ENCODE measurements at places on chromosomes 11 and 22. TPM values are rescaled to one million over a fixed set of nuclear protein-coding genes. Genes with fewer than 3 reads are reported as not detected.
A peak's percentile ranks its signal among the peaks of the same experiment; 100 is the strongest.

DNA sequence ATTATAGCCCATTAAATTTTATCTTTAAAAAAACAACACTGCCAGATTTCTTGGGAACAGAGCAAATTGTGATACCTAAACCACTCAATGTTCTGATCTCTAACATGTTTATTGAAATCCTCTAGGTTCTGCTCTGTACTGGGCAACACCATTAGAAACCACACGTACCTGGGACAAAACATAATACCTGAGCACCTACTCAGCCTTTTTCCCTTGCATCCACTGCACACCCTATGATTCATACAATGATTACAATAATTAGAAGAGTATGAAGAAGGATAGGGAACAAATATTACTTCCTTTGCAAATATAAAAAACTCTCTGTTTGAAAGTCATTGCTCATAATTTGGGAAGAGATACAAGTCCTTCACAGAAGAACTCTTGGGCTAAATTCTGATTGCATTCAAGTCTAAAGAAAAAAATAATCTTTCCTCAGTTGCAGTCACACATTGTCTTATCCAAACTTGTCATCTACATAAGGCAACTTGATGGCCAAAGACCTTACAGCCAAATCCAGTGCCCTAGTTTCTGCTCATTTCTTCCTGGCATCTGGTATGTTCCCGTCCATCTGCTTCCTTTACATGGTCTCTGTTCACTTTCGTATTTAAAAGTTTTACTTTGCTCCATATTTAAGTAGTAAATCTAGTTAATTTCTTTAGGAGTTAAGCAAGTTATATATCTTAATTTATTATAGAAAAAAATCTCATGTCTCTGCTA lies 407.4 kb downstream of the LRRC4C start:
- no peaks in the 10 kb centered on the region for H3K27me3 ChIP-seq
- H3K4me1 ChIP-seq = no peaks in the 10 kb centered on the region
- DNase-seq = no peak
- no peak overlapping the region for H3K4me3 ChIP-seq

DNA sequence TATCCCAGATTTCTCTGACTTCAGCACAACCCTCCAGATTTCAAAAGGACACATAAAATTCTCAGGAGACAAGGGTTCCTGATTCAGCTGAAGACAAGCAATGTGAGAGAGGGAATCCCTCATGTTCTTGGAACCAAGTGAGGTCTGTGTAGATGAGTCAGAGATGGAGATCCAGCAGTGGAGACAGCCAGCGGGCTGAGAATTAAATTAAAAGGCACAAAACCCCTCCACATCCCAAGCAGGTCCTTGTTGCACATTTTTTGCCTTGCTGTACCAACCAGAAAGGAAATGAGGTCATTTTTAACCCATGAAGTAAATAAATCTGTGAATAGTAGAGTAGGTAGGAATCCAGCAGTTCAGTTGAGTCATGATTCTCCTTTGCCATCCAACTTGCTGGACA lies 9.7 kb downstream of the MTNR1B start:
- no peaks in the 10 kb centered on the region for H3K36me3 ChIP-seq
- no peak overlapping the region for H3K4me3 ChIP-seq
- no peaks in the 10 kb centered on the region for H3K4me1 ChIP-seq
- H3K27ac ChIP-seq = no peak overlapping the region

Gene TRIM48
- total RNA-seq = not detected

Gene NXPE2
- 35.9 TPM for total RNA-seq

Gene POU2AF2
- total RNA-seq = not detected

GRCh38 chr11:120890609-120891320 lies 133.1 kb upstream of the TBCEL start:
- no peak overlapping the region for H3K4me3 ChIP-seq
- H3K36me3 ChIP-seq = no peaks in the 10 kb centered on the region
- no peaks in the 10 kb centered on the region for H3K27me3 ChIP-seq
- H3K4me1 ChIP-seq = no peaks in the 10 kb centered on the region
- no peak overlapping the region for H3K27ac ChIP-seq

DNA sequence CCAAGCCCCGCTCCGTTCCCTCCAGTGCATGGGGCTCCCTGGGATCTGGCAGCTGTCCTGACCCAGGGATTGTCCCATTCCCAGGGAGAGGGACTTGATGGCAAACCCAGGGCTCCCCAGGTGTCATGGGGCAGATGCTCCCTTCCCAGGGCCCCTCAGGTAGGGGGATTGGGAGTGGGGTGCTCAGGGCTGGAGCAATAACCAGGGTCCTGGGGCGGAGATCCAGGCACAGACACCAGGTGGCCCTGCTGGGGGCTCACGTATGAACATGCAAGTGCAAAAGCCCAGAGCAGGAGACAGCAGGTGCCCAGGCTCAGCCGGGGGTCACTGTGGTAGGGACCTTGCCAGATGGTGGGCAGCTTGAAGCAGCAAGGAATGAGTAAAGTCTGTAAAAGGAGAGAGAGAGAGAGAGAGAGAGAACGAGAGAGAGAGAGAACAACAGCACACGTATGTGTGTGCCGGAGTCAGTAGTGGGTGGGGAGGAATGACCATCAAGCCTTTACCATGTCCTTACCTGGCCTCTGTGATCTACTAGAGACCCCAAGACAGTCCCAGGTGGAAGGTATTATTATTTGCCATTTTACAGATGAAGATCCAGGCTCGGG lies 19.3 kb upstream of the MPPED1 start:
- no peak overlapping the region for H3K27ac ChIP-seq
- no peak for DNase-seq
- no peaks in the 10 kb centered on the region for H3K4me1 ChIP-seq
- H3K36me3 ChIP-seq = no peaks in the 10 kb centered on the region
- no peak overlapping the region for H3K4me3 ChIP-seq
- H3K27me3 ChIP-seq = peaks cover 9% of the 10 kb centered on the region

DNA sequence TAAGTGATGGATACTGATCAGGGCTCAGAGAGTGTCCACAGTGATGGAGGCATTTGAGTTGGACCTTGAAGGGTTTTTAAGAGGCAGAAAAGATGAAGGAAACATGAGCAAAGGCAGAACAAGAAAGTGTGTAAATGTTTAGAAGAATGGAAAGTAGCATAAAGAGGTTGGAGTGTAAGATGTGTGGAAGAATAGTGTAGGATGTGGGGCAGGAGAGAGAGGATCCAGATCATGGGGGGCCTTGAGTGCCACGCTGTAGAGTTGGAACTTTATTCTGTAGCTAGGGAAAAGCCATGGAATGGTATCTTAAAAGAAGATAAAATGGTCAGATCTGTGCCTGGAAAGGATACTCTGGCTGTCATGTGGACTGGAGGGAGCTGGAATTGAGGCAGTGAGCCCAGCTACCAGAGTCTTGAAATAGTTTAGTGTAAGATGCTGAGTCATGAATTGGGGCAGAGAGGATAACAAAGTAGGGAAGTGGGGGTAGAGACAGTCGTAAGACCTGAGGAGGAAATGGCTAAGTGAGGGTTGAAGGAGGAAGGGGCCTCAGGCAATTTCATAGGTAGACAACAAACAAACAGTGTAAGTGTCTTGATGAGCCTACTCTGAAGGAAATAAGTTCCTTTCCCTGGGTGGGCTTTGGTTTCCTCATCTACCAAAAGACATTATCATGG lies 6.7 kb downstream of the KCNE3 start:
- peaks cover 12% of the 10 kb centered on the region for H3K4me1 ChIP-seq
- H3K36me3 ChIP-seq = peaks cover 3% of the 10 kb centered on the region
- no peak overlapping the region for H3K4me3 ChIP-seq
- no peaks in the 10 kb centered on the region for H3K27me3 ChIP-seq
- no peak for DNase-seq

Gene HTR3A
- 0.41 TPM for total RNA-seq

DNA sequence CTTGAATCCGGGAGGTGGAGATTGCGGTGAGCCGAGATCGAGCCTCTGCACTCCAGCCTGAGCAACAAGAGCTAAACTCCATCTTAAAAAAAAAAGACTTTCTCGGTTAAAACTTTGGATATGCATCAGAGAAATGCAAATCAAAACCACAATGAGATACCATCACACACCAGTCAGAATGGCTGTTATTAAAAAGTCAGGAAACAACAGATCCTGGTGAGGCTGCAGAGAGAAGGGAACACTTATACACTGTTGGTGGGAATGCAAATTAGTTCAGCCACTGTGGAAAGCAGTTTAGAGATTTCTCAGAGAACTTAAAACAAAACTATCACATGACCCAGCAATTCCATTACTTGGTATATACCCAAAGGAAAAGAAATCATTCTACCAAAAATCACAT lies 619.4 kb upstream of the KIRREL3 start:
- no peak overlapping the region for H3K4me3 ChIP-seq
- H3K36me3 ChIP-seq = no peaks in the 10 kb centered on the region
- DNase-seq = no peak
- no peaks in the 10 kb centered on the region for H3K4me1 ChIP-seq
- no peak overlapping the region for H3K27ac ChIP-seq

Gene TBX1
- total RNA-seq = not detected

DNA sequence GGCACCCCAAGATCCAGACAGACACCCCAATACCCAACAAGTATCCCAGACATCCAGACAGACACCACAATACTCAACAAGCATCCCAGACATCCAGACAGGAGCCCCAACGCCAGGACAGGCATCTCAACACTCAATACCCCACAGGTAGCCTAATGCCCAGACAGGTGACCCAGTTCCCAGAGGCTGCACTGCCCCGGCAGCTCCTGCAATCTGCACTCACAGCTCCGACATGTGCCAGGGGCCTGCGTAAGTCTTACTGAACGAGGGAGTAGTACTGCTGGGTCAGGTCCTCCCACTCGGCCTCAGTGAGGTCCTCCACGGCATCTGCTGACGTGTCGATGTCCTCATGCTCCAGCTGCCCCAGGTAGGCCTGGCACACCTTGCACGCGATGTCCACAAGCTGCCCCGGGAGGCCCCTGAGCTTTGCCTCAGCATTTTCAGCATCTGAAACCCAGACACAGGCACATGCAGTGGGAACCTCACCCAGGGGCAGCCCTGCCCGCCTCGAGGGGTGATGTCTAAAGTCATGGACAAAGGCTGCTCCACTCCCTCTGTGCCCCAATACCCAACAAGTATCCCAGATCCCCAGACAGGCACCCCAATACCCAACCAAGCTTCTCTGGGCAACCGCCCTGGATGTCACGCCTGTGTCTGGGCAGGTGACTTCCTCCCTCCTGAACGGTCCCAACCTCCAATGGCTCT lies 16.6 kb downstream of the TTLL8 start:
- no peaks in the 10 kb centered on the region for H3K4me1 ChIP-seq
- no peaks in the 10 kb centered on the region for H3K36me3 ChIP-seq
- H3K27me3 ChIP-seq = peaks cover 8% of the 10 kb centered on the region
- no peak overlapping the region for H3K4me3 ChIP-seq
- DNase-seq = no peak

DNA sequence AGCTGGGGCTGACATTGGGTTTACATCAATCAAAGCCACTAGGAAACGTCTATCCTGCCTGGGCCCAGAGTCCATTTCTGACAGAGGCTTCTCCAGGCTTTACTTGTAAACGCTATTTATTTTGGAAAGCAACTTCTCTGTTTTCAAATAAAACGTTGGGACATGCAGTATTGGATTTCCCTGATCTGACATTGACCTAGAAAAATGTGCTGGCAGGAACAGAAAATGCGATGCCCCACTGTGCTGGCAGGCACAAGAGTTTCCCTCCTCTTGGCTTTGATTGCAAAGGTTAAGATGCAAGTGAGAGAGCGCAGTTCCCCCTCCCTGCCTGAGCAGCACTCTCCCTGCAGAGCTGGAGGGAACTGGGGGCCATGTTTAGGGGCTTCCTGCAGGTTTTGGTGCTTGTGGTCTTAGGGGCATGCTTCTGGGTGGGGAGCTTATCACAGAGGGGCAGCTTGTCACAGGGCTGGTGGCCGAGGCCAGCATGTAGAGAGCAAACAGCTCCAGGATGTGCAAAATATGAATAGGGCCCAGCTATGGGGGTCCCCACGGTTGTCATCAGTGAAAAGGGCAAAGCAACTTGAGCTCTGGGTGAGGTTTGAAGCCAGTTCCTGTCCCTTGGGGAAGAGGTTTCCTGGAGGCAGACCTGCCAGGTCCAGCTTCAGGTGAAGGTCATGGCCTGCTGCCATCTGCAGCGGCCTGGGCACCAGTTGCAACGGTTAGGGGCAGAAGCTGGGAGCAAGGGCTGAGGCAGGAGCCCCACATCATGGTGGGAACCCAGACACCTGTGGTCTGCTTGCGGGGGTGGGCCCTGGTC lies 42.3 kb upstream of the DKK3 start:
- no peak for DNase-seq
- H3K4me1 ChIP-seq = peaks cover 15% of the 10 kb centered on the region
- H3K27ac ChIP-seq = no peak overlapping the region
- H3K36me3 ChIP-seq = no peaks in the 10 kb centered on the region

DNA sequence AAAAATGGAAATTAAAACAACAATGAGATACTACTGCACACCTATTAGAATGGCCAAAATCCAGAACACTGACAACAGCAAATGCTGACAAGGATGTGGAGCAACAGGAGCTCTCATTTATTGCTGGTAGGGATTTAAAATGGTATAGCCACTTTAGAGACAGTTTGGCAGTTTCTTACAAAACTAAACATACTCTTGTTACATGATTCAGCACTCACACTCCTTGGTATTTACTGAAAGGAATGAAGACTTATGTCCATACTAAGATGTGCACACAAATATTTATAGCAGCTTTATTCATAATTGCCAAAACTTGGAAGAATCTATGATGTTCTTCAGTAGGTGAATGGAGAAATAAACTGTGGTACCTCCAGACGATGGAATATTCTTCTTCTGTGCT lies 40.8 kb downstream of the PGM2L1 start:
- no peak overlapping the region for H3K27ac ChIP-seq
- H3K27me3 ChIP-seq = no peaks in the 10 kb centered on the region
- peaks cover 3% of the 10 kb centered on the region for H3K36me3 ChIP-seq
- H3K4me3 ChIP-seq = no peak overlapping the region
- no peak for DNase-seq

- no peaks in the 10 kb centered on the region for H3K27me3 ChIP-seq
- no peak for DNase-seq
- no peak overlapping the region for H3K27ac ChIP-seq
- H3K4me1 ChIP-seq = no peaks in the 10 kb centered on the region
These were observed 86.7 kb upstream of the DDI1 start for GRCh38 chr11:103949781-103950180.

Gene SRPRA
- total RNA-seq = 66.5 TPM

Gene APOA1
- total RNA-seq = not detected

DNA sequence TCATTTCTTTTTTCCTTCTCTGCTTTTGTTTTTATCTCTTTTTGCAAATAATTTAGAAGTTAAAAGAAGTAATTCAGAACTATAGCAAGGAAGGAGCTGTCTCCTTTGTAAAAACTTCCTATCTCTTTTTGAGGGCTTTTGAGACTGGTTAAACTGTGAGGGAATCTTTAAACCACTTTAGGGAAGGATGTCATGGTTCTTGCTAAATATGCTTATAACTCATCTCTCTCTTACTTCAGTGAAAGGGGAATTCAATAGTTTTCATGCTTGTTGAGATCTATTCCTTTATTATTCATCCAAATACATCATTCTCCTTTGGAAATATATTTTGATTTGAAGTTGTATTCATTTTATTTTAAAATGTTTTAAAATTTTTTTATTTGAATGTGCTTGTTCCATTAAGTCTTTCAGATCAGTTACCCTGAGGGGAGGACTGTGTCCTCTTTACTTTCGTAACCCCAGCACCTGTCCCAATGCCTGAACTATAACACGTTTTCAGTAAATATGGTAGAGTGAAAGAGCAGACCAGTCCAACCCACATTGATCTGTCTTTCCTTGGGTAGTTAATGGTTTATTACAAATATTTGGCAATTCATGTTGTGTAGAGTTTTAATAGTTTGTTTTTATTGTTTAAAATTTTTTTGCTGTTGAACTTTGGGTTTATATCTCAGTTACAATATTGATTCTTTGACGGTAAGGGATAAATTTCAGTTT lies 27.5 kb downstream of the AMOTL1 start:
- no peak overlapping the region for H3K4me3 ChIP-seq
- H3K4me1 ChIP-seq = peaks cover 34% of the 10 kb centered on the region
- no peak for DNase-seq
- H3K27me3 ChIP-seq = no peaks in the 10 kb centered on the region
- peak overlapping the region; percentile 20 for H3K27ac ChIP-seq
- no peaks in the 10 kb centered on the region for H3K36me3 ChIP-seq

Gene ALX4
- not detected for total RNA-seq

All from transverse colon (tissue), 4 donors.